CD14-positive monocyte (primary cell): ENCODE measurements at places on chromosomes 2 and 18.

- DNase-seq, result no peak
Measured at GRCh38 chr2:175847128-175847527, 154.9 kb downstream of the LNPK start.

- DNase-seq, result no peak
Measured at GRCh38 chr2:174586418-174587295, 10.9 kb downstream of the WIPF1 start.

DNA sequence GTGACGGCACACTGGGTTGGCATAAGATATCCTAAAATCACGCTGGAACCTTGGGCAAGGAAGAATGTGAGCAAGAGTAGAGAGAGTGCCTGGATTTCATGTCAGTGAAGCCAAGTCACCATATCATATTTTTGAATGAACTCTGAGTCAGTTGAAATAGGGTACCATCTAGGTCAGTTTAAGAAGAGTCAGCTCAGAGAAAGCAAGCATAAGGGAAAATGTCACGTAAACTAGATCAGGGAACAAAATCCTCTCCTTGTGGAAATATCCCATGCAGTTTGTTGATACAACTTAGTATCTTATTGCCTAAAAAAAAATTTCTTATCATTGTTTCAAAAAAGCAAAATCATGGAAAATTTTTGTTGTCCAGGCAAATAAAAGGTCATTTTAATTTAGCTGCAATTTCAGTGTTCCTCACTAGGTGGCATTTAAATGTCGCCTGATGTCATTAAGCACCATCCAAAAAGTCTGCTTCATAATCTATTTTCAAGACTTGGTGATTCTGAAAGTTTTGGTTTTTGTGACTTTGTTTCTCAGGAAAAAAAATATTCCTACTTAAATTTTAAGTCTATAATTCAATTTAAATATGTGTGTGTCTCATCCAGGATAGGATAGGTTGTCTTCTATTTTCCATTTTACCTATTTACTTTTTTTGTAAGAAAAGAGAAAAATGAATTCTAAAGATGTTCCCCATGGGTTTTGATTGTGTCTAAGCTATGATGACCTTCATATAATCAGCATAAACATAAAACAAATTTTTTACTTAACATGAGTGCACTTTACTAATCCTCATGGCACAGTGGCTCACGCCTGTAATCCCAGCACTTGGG is 19.6 kb downstream of the RSAD2 start:
- no peak for DNase-seq

DNA sequence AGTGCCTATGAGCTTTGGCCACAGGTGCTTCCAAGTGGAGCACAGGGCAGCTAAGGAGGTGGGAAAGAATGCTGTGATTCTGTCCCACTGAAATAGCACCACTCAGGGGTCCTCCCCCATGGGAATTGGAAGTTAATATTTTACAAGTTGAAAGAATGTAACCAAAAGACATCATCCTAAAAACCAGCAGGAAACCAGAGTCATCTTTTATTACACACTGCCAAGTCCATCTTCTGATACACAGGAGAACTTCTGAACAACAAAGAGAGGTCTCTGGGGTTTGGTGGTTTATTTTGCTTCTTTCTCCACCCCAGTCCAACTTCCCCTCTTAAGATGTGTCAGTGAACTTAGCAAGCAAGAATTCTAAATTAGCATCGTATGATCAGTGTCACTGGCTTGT is 47.7 kb downstream of the COLEC12 start:
- DNase-seq, result peak; percentile 36
